ENCODE measurements at places on chromosomes 11 and 22. TPM values are rescaled to one million over a fixed set of nuclear protein-coding genes. Genes with fewer than 3 reads are reported as not detected.

DNA sequence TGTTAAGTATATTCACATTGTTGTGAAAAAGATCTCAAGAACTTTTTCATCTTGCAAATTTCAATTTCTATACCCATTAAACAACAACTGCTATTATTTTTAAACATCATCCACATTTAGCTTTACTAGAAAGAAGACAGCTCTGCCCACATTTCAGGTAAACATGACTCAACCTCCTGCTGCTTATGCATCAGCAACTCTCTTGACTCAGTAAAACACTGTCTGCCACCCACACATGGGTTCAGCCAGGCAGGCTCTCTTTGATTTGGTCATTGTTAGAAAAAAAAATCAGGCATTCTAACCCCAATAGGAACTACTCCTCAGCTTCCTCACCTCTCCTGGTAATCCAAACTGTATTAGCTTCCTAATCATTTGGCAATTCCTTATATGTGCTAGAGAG, 5.1 kb upstream of the ENDOD1 start:
- DNase-seq = no peak
- H3K4me1 ChIP-seq = peaks cover 24% of the 10 kb centered on the region
- H3K27ac ChIP-seq = no peak overlapping the region
- no peaks in the 10 kb centered on the region for H3K27me3 ChIP-seq
- H3K36me3 ChIP-seq = no peaks in the 10 kb centered on the region

GRCh38 chr11:69183613-69184012, 27.9 kb downstream of the SMIM38 start:
- no peaks in the 10 kb centered on the region for H3K36me3 ChIP-seq
- DNase-seq = no peak
- H3K4me3 ChIP-seq = no peak overlapping the region

The TMEM86A gene
- 6.6 TPM for total RNA-seq

- peak; percentile 87 for DNase-seq
- H3K27me3 ChIP-seq = no peaks in the 10 kb centered on the region
- H3K4me3 ChIP-seq = peak overlapping the region; percentile 56
- H3K4me1 ChIP-seq = peaks cover 12% of the 10 kb centered on the region
- no peaks in the 10 kb centered on the region for H3K36me3 ChIP-seq
- peak overlapping the region; percentile 75 for H3K27ac ChIP-seq
Measured at GRCh38 chr11:107018902-107019493, 722 bp upstream of the GUCY1A2 start.

The PDE2A gene
- 11.5 TPM for total RNA-seq

GRCh38 chr22:29879753-29880152, 3.2 kb upstream of the MTMR3 start:
- H3K27ac ChIP-seq = no peak overlapping the region
- H3K27me3 ChIP-seq = no peaks in the 10 kb centered on the region
- H3K36me3 ChIP-seq = no peaks in the 10 kb centered on the region
- H3K4me3 ChIP-seq = no peak overlapping the region
- peaks cover 5% of the 10 kb centered on the region for H3K4me1 ChIP-seq
- DNase-seq = no peak

DNA sequence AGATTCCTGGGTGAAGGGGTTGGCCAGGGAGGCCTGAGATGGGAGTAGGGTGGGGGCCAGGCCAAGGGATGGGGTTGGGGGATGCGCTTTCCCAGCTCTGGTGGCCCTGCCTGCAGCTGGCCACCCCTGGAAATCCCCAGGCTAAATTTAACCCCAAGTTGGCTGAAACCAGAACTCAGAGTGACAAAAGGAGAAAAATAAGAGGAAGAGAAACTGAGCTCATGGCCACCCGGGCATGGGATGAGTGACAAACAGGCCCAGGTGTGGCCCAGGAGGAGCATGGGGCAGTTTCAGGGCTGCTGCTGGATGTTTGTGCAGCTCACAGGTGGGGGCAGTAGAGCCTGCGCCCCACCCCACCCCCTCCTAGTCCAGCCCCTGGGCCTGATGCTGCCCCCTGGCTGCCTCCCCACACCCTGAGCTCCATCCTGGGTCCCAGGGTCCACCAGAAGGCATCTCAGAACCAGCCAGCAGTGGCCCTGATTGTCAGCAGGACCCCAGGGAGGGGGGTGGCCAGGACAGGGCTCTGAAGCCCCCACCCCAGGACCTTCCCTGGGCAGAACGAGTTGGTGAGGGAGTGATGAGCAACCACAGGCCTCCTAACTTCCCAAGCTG, 48.0 kb downstream of the IGLL5 start:
- H3K27me3 ChIP-seq = no peaks in the 10 kb centered on the region
- H3K4me3 ChIP-seq = no peak overlapping the region
- no peak overlapping the region for H3K27ac ChIP-seq
- no peaks in the 10 kb centered on the region for H3K4me1 ChIP-seq

DNA sequence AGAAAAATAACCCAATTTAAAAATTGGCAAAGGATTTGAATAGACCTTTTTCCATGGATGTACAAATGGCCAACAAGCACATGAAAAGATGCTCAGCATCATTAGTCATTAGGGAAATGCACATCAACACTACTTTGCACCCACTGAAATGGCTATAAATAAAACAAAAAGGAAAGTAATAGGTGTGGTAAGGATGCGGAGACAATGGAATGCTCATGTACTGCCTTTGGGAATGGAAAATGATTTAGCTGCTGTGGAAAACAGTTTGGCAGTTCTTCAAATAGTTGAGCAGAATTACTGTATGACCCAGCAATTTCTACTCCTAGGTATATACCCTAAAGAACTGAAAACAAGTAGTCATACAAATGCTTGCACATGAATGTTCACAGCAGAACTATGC, 37.4 kb downstream of the LARGE2 start:
- H3K27ac ChIP-seq = no peak overlapping the region
- H3K36me3 ChIP-seq = no peaks in the 10 kb centered on the region
- no peak for DNase-seq
- no peaks in the 10 kb centered on the region for H3K27me3 ChIP-seq
- H3K4me1 ChIP-seq = no peaks in the 10 kb centered on the region

DNA sequence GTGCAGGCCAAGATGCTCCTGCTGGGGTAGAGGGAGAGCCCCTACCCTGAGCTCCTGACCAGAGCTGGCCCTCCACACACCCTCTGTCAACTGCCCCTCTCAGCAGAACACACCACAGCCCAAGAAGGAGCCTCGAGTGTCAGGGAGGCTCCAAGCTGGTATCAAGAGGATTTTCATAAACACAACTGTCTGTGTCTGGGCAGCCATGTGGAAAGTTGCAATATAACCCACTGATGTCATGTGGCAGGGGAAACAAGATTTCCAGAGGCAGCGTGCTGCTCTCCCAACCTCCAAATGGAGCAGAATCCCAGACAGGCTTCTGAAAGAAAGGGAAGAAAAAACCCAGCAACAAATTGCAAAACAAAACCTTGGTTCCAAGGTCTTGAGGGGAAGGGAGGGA, 569.9 kb downstream of the BUD13 start:
- no peak for DNase-seq
- no peaks in the 10 kb centered on the region for H3K36me3 ChIP-seq
- no peak overlapping the region for H3K4me3 ChIP-seq
- H3K4me1 ChIP-seq = peaks cover 17% of the 10 kb centered on the region
- no peak overlapping the region for H3K27ac ChIP-seq

The LINC01488 gene
- total RNA-seq = not detected
